Spinal cord (tissue), 10 donors: ENCODE measurements at places on chromosomes 13 and 19.

GRCh38 chr19:15191982-15192381 lies 8.8 kb downstream of the NOTCH3 start:
- no peak for DNase-seq

GRCh38 chr13:51113969-51114368 lies 2.9 kb upstream of the C13orf42 start:
- no peak for DNase-seq

DNA sequence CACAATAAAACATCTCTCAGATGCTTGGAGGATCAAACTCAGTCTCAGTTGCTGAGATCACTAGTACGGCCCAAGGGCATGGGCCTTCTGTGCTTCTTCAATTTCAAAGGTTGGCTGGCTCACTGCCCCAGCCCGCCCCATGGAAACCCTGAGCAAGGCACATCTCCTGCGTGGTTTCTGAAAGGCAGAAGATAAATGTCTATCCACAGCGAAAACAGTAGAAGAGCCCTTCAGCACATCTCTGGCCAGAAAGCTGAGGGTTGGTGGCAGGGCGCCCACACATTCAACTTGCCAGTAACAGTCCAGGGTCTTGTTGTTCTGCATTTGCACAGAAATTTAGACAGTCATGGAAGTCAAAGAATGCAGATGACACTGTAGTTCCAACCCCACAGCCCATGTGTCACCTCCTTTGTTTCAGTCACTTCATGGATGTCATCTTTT lies 24.0 kb upstream of the KATNAL1 start:
- peak; percentile 48 for DNase-seq

- peak; percentile 55 for DNase-seq
Measured at GRCh38 chr13:74132776-74133656, 1.2 kb downstream of the KLF12 start.

DNA sequence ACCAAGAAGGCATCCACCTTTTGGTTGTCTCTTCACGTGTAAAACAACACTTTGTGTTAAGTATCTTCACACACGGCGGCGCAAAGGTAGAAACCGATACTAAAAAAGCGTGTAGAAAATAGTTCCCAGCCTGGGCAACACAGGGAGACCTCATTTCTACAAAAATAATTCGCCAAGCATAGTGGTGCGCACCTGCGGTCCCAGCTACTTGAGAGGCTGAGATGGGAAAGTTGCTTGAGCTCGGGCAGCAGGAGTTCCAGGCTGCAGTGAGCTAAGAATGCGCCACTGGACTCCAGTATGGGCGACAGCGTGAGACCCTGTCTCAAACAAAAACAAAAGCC lies 573 bp upstream of the ERCC5 start:
- no peak for DNase-seq

DNA sequence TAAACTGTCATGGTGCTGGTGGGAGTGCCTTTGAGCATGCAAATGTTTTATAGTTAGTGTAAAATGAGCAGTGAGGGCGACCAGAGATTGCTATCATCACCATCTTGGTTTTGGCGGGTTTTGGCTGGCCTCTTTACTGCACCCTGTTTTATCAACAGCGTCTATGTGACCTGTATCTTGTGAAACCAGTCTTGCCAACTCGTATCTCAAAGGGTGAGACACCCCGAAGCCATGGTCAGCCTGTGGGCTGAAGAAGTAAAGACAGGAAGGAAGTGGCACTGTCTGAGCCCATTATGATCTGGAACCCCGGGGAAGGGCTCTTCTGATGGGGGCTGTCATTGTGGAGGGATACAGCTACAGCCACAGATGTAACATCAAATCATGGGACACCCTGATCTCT lies 81.5 kb upstream of the FAM216B start:
- no peak for DNase-seq

GRCh38 chr13:41833201-41833600 lies 127.7 kb downstream of the VWA8 start:
- DNase-seq, result no peak

- no peak for DNase-seq
Measured at GRCh38 chr19:42048992-42049391, 21.0 kb downstream of the GRIK5 start.

DNA sequence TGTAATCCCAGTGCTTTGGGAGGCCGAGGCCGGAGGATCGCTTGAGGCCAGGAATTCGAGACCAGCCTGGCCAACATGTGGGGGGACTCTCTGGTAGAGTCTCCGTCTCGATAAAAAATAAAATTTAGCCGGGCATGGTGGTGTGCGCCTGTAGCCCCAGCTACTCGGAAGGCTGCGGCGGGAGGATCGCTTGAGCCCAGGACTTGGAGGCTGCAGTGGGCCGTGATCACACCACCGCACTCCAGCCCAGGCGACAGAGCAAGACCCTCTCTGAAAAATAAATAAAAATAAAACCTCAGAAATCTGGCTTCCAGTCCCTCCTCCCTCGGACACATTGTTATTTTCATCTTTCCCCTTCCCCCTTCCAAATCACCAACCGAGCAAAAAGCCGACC lies 332 bp downstream of the IRGQ start:
- DNase-seq, result no peak

DNA sequence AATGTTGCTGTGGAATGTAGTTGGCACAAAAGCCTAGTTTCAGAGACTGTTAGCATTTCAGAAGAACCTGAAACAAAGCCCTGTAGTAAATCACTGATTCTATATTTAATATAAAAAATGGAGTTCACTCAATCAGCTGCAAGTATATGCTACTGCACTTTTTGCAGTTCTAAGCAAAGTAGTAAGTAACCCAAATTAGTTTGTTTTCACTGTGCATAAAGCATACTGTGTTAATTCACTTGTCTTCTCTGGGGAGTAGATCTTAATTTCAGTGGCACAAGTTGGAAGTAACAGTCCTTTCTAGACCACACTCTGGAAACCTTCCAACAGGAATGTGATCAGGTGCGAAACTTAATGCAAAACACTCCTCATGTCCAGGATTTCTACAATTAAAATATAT lies 139.3 kb downstream of the DACH1 start:
- no peak for DNase-seq

DNA sequence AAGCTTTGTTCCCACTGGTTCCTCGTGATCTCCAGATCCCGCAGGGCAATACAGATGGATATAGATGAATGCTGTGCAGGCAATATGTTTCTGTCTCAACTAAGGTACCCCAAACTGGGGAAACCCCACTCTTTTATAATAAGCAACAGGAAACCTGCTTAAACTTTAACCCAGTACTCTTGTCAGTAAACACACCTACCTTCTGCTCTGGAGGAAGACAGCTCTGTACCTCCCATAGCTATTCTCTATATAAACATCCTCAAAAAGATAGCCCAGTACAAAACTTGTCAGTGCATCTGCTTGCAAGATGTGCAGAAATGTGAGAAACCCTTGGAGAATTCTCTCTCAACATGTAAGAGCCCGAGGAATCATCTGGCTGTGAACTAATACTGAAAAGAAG lies 583.6 kb downstream of the OLFM4 start:
- DNase-seq, result no peak

GRCh38 chr13:111316161-111316730 lies 4.2 kb upstream of the TEX29 start:
- no peak for DNase-seq

DNA sequence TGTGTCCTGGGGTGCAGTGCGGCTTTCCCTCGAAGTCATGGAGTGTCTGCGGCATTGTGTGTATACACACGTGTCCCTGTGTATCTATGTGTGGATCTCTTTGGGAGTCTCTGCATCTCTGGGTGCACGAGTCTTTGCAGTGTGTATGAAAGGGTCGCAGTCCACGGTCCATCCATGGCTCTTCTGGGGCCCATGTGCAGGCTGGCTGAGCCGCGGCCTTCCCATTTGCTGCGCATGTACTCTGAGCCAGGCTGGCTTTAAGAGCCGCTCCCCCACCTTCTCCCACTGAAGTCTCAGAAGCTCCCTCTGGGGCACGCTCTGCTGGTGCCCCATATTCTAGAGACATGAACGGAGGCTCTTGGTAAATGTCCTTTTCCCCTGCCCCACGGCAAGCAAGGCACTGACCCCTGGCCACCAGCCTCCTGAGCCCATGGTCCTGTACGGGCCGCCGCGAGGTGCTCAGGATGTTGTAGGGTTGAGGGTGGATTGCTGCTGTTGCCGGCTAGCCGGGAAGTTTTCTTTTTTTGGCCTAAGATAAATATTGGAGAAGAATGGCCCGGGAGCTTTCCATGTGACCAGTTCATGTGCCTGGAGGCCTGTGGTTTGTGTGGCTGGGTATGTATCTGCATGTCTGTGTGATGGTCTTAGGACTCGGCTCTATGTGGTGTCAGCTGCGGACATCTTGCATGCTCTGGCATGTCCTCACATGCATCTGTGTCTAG lies 31.9 kb downstream of the PAK4 start:
- no peak for DNase-seq

- DNase-seq, result no peak
Measured at GRCh38 chr13:99913167-99913566, 58.4 kb downstream of the ZIC5 start.

DNA sequence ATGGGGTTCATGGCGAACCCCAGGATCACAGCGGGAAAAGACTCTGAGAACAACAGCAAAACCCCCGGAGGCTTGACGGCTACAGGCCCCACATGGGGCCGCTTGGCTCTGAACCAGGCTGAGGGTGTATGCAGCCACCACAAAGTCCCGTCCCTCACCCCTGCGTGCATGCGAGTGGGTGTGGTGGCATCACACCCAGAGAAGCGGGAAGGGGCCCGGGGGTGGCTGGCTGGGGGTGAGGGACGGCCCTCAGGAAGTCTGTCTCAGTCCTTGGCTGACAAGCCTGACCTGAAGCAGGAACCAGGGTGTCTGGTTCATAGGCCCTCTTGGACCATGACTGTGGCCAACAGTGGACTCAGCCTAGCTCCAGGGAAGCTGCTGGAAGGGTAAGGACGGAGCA lies 34.2 kb downstream of the CEBPG start:
- no peak for DNase-seq

DNA sequence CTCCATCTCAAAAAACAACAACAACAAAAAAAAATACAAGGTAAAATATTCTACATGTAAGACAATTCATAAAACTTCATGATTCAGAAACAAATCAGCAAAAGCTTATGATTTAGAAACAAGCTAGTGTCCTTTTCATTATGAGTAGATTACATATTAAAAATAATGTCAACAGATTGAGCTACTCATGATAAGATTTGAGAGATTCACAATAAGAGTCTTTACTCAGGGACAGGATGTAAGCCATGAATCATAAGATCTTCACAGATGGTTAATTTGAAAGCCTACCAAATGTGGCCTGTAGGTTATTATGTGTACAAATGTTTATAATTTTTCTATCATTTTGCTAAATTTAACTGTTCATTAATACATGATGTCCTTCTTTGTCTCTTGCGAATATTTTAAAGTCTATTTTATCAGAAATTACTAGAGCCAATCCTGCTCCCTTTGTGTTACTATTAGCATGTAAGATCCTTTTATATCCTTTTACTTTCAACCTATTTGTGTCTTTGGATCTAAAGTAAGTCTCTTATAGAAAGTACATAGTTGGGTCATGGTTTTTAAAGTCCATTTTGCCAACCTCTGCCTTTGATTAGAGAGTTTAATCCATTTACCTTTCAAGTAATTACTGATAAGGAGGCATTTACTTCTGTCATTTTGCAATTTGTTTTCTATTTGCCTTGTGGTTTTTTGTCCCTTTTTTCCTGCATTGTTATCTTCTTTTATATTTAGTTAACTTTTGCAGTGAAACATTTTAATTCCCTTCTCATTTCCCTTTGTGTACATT lies 68.3 kb upstream of the RXFP2 start:
- DNase-seq, result no peak

GRCh38 chr19:46919324-46919723 lies 58.5 kb downstream of the ARHGAP35 start:
- DNase-seq, result no peak

DNA sequence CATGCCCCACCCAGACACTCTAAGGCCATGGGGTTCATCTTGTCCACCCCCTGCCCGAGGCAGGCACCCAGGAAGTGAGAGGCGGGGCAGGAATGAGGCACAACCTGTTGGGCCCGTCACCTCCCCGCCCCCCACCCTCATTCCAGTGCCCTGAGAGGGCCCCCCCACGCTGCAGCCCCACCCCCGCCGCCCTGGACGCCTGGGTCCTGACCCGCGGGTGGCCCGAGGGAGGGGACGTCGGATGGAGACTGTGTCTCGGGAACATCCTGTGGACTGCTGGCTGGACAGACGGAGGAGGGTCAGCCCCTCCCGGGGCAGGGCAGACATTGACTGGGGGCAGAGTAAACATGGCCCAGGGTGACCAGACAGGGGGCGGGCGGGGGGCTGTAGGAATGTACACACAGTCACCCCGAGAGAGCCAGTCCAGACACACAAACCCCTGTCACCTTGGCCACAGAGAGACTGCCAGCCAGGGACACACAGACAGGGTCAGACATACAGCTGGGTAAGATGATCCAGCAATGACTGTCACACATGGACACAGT lies 7.4 kb upstream of the JUNB start:
- no peak for DNase-seq

- no peak for DNase-seq
Measured at GRCh38 chr13:97423300-97424045, 10.5 kb upstream of the RAP2A start.
